Activated naive CD4-positive, alpha-beta T cell treated with anti-CD3 and anti-CD28 coated beads, Interleukin-2, amount 50 U/mL, for 16 hours (primary cell): ENCODE measurements at places on chromosomes 13 and 19.
A peak's percentile ranks its signal among the peaks of the same experiment; 100 is the strongest.

DNA sequence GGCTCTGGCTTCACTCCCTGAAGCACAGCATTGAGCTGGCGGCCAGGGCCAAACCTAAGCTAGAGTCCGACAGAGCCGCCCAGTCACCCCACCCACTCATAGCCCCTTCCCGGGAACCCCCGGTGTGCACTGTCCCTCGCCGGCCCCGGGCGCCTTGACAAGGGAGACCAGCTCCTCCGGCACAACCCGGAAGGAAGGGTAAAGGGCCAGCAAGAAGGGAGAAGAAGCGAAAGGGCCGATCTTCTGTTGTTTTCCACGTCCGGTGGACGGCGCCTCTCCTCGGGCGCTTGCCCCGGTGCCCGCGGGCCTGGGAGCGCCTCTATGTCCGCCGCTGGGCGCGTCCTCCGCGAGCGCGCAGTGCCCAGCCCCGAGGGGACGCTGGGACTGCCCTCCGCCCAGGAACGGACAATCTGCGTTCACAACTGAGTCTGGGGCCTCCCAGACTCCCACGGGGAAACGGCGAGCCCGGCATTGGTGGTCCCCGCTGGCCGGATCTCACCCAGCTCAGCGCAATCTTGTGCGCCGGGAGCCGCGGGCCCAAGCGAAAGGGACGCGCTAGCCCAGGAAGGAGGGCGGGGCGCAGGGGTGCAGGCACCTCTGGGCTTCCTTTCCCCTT lies 172.5 kb upstream of the MIR17HG start:
- DNase-seq: no peak

GRCh38 chr19:8363803-8364771 lies at the start of gene ANGPTL4:
Gene ANGPTL4 (plus strand): TSS chr19:8364155. CDS start chr19:8364322, 167 bp downstream.
- peak; percentile 61 for DNase-seq

DNA sequence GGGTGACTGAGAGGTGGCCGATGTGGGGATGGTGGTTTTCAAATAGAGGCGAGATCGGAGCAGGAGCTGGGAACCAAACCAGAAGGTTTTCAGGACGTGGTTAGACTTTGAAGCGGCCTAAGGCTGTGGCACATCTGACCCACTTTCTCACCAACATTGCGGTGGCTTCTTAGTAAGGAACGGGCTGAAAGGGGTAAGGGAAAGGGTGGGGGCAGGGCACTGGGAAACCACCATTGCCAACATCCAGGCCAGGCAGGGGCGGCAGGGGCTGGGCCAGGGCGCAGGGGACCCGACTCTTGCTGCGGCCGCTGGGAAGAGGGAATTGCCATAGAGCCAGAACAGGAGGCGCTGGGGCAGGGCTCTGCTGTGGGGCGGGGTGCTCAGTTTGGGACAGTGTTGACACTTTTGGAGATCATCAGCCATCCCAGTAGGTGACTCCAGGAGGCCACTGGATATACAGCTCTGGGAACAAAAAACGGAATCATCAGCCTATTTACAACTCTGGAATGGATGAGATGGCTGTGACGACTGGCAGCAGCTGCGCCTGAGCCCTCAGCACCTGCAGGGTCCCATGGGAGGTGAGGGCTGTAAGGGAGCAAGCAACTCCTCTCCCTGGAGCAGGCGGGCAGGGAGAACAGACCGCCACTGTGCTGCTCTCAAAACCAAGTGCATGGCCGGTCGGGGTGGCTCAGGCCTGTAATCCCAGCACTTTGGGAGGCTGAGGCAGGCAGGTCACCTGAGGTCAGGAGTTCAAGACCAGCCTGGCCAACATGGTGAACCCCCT lies 52.2 kb downstream of the IRS2 start:
- no peak for DNase-seq

- DNase-seq: no peak
Observed at GRCh38 chr13:36903925-36904595, 16.0 kb downstream of the SMAD9 start.

DNA sequence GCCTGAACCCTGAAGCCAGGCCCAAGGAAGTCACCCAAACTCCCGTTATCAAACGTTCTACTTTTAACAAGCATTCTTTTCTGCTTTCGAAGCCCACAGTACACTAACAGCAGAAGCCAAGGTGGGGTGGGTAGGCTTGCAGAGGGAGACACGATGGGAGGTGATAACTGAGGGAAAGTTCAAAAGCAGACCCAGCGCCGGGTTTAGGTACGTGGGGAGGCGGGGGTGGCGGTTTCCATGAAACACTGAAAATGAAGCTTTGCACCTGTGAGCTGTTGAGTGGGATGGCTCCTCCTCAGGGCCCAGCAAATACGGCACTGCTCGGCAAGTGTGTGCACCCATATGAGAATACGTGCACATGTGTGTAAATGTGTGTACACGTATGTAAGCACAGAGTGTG lies 49.8 kb downstream of the KLF2 start:
- DNase-seq: peak; percentile 48

DNA sequence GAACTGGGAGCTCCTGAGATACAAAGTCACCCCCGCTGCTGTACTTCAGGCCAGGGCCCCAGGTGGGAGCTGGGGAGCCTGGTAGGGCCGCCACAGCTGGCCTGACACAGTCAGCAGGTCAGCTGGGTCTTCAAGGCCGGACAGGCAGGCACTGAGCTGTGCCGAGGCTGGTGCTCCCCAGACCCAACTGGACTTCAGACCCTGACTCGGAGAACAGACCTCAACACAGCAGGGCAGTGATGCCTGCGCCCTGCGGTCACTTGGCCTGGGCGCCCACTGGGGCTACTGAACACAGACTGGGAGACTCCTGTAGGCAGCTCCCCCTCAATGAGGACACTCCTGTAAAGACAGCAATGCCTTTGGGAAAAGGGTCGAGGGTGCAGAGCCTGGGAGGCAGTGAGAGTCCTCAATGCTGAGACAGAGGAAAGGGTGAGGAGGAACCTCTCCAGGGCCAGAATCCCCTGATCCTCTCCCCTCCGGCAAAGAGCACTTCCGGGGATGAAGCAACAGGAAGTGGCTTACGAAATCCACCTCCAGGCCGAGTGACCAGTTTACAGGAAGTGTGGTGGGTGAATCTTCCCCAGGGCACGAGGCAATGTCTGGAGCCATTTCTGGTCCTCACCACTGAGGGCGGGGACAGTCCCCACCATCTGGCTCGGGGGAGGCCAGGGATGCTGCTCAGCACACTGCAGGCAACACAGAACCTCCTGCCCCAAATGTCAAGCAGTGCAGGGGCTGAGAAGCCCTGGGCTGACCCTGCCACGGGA lies 40.8 kb upstream of the ISYNA1 start:
- DNase-seq: peak; percentile 32

- no peak for DNase-seq
Observed at GRCh38 chr13:113860051-113860664, 3.7 kb downstream of the GAS6 start.
